Large intestine (tissue), 12 donors: ENCODE measurements at places on chromosomes 1 and 21. TPM values are rescaled to one million over a fixed set of nuclear protein-coding genes. Genes with fewer than 3 reads are reported as not detected.

DNA sequence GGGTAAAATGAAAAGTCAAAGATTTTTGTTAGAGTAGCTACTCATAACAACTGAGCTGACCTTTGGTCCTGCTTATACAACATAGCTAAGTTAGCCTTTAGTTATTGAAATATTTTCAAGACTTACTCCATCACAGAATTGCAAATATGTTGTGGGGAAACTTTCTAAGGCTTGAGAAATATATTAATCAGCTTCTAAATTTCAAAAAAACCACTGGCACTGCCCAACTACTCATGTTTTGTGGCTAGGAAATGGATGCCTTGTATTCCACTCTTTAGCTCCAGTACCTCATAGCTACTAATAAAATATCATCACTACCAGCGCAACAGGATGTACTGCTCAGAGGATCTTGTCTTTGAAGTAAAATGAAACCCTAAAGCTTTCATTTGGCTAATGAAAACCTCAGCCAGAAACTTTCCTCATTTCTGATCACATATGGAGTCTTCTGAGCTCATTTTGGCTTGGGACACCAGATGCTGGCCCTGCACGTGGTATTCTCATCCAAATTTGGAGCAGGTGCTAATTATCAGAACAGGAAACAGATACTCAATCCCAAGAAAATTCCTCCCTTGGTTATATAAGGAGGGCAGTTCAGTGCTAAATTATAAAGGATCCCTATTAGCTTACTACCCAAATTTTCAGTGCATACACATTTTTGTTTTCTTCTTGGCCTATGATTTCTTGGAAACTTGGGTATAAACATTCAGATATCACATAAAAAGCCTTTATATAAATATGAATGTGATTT is 690.7 kb downstream of the ADGRL2 start:
- no peak for DNase-seq

GRCh38 chr1:223609977-223610376 is 55.5 kb downstream of the CAPN8 start:
- no peak for DNase-seq

DNA sequence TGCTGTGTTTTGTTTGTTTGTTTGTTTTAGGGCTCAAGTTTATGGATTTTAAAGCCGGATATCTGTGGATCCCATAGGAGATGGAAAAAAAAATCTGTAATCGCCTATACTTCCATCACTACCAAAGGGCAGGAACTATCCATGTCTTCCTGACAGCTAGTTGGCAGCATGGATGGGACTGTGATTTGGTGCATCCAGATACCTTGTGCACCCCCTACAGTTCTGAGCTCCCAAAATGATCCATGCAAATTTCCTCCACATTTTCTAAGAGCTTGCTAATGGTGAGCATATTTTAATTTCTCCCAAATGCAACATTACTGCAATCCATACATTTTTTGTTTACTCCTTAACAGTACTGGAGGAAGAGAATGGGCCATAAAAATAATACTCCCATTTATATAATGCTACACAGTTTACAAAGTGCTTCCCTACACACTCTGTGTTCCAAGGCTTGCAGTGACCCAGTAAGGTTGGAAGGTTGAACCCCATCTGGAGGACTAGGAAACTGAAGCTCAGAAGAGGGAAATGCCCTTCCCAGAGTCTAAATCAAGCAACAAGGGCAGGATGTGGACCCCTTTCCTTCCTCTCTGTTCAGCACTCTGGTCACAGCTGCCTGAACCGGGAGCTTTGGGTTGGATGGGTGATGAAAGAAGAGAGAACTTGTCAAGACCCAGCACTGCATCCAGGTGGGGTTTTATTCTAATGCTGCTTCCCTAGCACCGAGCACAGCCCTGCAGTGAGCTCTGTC is 48.0 kb downstream of the CAPN8 start:
- no peak for DNase-seq

- DNase-seq, result no peak
Measured at GRCh38 chr1:94310570-94311270, 73.3 kb upstream of the ARHGAP29 start.

Gene ARHGEF2
- 51.2 TPM for polyA plus RNA-seq
